H54 (cell line): ENCODE measurements at places on chromosomes 11 and 22.

- no peak for DNase-seq
Observed at GRCh38 chr11:114386545-114386944, 13.8 kb downstream of the C11orf71 start.

DNA sequence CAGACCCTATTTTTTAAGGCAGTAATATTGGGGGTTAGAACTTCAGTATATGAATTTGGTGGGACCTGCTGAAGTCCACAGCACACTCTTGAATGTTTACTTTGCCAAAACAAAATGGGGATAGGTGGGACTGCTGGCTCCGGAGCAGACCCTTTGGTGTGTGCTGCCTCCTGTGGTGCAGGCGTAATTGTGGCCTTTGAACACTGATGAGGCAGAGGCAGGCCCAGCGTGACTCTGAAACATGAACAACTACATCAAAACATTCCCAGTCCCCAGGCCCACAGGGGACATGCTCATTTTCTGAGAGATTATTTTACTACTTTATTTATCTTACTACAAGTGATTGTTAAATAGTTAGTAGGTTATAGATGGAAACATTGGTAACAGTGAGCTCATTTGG lies 225.0 kb upstream of the TBCEL start:
- no peak for DNase-seq

DNA sequence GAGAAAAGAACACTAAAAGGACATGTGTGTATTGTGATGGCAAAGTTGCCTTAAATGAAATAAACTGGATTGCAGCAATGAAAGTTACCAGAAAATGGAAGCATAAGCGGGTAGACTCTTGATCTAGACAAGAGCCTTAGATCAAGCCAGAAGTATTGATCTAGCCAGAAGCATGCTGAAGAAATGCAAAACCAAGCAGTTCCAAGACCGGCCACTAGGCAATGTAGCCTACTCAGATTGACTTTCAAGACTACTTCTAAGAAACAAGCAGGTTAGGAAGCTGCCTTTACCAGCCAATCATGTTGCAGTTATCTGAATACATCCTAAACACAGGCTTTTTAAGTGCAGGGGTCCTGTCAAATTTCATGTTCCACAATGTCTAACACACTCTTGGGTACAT lies 54.6 kb downstream of the KCNA4 start:
- DNase-seq: peak; percentile 3

- DNase-seq: no peak
Observed at GRCh38 chr22:31075961-31076360, 5.2 kb upstream of the SMTN start.

- DNase-seq: no peak
Observed at GRCh38 chr11:105793092-105793491, 183.2 kb downstream of the GRIA4 start.

GRCh38 chr11:117175104-117175503 lies 3.4 kb upstream of the SIDT2 start:
- DNase-seq: no peak

DNA sequence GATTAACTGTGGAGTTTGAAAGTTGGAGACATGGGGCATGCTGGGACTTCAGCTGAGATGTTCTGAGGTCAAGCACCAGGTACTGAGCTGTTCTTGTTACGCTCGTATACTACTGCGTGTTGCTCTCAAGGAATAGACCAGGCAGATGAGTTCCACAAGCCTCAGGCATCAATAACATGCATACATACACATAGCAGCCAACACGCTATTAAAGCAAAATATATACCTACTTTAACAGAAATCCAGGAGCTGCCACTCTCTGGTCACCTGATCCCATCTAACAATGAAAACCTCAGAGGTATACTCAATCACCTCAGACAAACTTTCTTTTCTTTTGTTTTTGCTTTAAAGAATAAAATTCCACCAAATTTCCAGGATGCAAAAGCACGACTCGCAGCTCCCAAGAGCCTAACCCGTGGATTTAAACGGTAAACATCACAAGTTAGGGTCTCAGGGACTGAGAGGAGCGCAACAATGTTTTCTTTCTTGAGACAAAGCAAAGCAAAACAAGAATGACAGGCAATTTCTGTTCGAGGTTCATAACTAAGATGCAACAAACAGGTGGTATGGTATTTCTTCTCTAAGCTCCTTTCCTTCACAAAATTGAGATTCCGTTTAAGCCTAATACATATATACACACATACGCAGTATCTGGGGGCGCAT lies 16.5 kb downstream of the BLID start:
- DNase-seq: no peak

DNA sequence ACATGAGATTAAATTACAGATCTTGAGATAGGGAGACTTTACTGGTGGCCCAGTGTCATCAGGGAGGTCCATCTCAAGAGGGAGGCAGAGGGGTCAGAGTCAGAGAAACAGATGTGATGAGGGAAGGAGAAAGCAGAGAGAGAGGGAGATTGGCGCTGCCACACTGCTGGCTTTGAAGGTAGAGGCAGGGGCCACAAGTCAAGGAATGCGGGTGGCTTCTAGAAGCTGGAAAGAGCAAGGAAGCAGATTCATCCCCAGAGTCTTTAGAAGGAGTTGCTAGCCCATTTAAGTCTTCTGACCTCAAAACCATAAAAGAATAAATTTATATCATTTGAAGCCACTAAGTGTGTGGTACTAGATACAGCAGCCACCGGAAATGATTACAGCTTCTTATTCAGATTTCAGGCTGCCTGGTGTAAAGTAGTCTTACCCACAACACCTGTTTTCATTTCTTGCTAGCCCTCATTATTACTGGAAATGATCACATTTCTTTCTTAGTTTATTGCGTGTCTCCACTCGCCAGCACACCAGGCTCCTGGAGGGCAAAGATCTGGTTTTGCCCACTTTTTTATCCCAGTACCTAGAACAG lies 12.6 kb upstream of the SERPINH1 start:
- no peak for DNase-seq

DNA sequence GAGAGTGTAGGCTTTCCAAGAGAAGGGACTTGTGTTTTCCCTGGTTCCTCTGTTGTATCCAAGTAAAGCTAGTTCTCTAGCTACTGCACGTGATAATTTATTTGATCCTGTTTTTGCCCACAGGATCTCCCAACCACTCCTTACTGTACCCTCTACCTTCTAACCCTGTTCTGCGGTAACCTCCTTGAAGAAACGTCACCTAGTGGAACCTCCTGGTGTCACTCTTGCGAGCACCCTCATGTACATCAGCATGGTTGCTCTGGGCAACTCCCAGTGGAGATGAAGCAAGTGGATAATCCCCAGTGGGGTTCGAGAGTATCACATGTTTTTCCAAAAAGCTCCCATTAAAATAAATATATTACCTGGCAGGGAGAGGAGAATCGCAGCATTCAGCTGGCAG lies 108.9 kb upstream of the CLMP start:
- DNase-seq: no peak

- DNase-seq: peak; percentile 87
Observed at GRCh38 chr22:36439481-36440271, 41.8 kb downstream of the TXN2 start.

- DNase-seq: peak; percentile 3
Observed at GRCh38 chr11:31325160-31325559, 44.4 kb downstream of the DCDC1 start.

DNA sequence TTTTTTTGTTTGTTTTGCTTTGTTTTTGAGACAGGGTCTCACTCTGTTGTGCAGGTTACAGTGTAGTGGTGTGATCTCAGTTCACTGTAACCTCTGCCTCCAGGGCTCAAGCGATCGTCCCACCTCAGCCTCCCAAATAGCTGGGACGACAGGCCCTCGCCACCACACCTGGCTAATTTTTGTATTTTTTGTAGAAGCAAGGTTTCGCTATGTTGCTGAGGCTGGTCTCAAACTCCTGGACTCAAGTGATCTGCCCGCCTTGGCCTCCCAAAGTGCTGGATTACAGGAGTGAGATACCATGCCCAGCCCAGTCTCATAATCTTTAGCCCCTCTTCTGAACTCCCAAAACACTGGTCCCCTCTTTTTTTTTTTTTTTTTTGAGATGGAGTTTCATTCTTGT lies 50.6 kb downstream of the KCNJ4 start:
- no peak for DNase-seq

- no peak for DNase-seq
Observed at GRCh38 chr11:122241566-122241965, 125.6 kb upstream of the BLID start.

DNA sequence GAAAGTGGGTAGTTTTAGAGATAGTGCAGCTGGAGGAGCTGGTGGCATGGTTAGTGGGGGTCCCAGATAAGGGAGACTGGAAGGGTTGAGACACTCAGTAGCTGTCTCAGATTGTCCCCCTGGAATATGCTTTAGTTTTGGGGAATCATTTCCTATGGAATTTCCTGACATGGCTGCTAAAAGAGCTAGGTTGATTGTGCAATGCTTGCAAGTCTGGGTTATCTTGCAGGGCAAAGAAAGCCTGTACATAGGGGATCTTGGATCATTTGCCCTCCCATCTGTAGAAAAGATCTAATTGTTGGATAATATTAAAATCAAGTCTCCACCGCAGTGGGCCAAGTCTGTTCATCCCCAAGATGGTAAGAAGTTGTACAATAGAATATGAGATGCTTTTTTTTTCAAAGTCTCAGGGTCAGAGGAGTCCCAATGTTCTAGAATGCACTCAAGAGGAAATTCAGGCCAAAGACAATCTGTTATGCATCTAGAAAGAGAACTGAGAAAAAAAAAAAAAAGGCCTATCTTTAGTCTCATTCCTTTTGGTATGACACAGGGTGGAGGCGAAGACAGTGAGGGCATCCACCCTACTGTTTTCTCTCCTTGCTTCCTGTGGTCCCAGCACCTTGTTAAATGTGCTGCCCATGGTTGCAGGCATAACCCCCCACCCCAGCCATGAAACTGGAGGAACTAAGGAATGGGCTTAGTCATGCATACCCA lies 20.2 kb downstream of the MS4A6E start:
- no peak for DNase-seq

GRCh38 chr11:66069715-66070603 lies at the start of gene PACS1:
PACS1 (plus strand) TSS chr11:66070272; CDS start chr11:66070487, 215 bp downstream.
- DNase-seq: peak; percentile 82

DNA sequence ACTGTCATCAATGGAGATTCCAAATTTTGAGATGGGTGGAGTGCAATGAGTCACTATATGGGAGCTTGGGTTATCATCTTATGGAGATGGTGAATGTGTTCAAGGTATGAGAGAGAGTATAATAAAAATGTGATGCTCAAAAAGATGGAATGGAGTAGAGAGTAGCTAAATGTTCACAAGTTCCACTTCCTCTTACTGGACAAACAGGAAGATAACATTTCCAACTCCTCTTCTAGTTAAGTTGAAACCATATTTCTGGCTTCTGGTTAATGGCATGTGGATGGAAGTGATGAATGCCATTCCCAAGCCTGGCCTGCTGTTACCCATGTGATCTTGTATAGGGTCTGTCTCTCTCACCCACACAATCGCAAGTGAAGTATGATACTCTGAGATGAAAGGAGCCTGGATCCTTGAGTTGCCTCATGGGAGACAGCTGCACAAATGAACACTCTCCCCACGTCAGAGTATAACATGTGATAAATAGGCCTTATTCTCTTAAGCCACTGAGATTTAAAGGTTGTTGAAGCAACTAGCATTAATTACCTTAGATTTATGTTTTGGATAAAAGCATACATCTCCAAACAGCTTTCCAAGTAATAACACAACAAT lies 111.0 kb downstream of the RAB38 start:
- DNase-seq: no peak

GRCh38 chr22:37121887-37122591 lies 12.5 kb upstream of the TMPRSS6 start:
- DNase-seq: peak; percentile 59

- DNase-seq: no peak
Observed at GRCh38 chr22:41848468-41848867, 15.6 kb downstream of the SREBF2 start.

DNA sequence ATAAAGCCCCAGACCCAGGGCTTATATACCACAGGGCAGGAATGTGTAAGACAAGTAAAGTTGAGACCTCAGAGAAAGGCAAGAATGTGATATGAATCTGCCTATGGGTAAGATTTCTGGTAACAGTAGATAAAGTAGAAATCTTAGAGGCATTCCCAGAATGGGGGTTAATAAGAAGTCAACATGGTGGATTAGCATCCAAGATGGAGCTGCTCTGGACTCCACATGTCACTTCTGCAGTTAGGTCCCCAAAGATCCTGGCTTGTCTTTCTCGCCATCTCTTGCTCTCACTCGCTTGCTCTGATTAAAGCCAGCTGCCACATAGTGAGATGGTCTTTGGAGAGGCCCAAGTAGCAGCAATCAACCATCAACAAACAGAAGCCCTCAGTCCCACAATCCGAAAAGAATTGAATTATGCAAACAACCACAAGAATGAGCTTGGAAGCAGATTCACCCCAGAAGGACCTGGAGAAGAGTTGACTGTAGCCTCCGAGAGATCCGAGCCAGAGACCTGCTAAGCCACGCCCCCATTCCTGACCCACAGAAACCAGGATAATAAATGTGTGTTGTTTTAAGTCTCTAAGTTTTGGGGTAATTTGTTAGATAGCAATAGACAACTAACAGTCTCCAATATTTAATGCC lies 5.4 kb upstream of the C11orf86 start:
- DNase-seq: no peak

DNA sequence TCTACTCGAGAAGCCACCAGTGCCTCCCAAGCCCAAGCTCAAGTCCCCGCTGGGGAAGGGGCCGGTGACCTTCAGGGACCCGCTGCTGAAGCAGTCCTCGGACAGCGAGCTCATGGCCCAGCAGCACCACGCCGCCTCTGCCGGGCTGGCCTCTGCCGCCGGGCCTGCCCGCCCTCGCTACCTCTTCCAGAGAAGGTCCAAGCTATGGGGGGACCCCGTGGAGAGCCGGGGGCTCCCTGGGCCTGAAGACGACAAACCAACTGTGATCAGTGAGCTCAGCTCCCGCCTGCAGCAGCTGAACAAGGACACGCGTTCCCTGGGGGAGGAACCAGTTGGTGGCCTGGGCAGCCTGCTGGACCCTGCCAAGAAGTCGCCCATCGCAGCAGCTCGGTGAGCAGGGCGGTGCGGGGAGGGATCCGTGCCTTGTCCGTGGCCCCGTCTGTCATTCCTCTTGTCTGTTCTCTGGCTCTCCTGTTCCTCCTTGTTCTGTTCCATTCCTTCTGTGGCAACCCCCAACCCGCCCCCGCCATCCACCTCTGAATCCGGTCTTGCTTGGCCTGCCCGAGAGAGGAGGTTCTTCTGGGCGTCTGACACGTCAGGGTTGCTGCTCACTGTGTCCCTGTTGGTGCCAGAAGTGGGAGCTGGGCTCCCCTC lies 15.8 kb upstream of the ACR start:
- no peak for DNase-seq
